ENCODE measurements at places on chromosomes 7 and 10.
A peak's percentile ranks its signal among the peaks of the same experiment; 100 is the strongest.

GRCh38 chr7:151205730-151206129 lies 4.6 kb downstream of the H2BK1 start:
- no peak for DNase-seq

DNA sequence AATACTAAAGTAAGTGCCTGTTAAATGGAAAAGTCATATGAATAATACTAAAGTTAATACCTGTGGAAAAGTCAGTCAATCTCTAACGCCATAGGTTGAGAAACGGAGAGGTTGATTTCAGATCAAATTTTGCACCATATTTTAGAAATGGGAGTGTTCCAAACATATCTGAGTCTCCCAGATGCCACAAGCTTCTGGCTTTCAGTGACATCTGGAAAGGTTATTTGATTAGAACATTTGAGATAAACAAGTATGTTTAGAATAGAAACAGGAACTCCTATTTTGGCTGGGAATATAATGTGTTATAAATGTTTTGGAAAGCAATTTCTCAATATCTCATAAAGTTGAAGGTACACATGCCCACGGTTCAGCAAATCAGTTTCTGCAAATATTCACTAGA lies 5.8 kb downstream of the MACC1 start:
- no peak for DNase-seq

DNA sequence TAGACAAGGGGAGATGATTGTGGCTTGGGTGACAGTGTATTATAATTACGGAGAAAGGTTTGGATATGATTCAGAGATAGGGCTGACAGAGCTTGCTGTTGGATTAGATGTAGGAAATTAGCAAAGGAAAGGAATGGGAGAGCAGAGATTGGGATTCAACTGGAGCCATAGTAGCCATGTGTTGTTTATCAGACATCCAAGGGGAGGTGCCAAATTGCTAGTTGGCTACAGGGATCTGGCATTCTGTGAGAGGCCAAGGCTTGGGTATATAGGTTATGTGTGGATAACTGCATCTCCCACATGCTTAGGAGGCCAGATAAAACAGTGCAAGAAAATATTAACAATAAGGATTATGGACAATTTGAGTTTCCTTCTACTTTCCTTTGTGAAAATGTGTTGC lies 34.9 kb downstream of the CSGALNACT2 start:
- no peak for DNase-seq

DNA sequence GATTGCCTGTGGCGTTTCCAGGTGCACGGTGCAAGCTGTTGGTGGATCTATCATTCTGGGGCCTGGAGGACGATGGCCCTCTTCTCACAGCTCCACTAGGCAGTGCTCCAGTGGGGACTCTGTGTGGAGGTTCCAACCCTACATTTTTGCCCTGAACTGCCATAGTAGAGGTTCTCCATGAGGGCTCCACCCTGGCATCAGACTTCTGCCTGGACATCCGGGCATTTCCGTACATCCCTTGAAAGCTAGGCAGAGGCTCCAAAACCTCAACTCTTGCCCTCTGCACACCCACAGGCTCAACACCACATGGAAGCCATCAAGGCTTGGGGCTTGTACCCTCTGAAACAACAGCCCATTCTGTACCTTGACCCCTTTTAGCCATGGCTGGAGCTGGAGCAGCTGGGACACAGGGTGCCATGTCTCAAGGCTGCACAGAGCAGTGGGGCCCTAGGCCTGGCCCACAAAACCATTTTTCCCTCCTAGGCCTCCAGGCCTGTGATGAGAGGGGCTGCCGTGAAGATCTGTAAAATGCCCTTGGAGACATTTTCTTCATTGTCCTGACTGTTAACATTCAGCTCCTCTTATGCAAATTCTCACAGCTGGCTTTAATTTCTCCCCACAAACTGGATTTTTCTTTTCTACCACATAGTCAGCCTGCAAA lies 10.0 kb upstream of the FGL2 start:
- peak; percentile 26 for DNase-seq

DNA sequence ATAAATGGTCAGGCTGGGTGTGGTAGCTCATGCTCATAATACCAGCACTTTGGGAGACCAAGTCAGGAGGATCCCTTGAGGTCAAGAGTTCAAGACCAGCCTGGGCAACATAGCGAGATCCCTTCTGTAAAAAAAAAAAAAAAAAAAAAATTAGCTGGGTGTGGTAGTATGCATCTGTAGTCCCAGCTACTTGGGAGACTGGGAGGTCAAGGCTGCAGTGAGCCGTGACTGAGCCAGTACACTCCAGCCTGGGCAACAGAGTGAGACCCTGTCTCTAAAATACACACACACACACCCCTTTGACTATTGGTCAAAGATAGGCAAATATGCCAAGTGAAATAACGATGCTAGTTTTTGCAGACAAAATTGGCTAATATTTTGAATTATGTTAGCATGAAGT lies 80.6 kb downstream of the IGF2BP3 start:
- no peak for DNase-seq

GRCh38 chr10:79385804-79386531 lies 38.7 kb downstream of the PPIF start:
- no peak for DNase-seq

DNA sequence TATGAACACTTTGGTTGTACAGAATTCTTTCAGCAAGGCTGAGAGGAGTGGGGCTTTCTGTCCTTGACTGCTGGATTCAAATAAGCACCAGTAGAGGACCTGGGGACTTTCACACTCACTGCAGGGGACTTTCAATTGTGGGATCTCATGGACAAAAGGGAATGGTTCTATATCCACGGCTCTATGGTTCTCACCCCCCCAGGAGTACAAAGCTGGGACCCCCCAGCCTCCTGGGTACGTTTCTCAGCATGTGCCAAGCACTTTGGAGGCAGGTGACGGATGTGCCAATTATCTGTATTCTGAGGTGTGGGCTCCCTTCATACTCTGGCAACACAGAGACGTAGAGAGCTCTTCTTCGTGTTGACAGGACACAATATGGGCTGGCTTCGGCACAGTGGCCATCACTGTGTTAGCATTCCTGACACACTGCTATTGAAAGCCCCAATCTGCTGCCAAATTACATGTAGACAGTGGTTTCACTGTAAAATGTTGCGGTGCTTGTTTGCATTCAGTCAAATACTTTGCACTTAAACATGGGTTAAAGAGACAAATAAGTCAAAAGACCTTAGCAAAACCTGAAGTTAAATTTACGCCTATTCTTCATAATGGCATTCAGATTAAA lies 92.7 kb upstream of the SAMD8 start:
- DNase-seq = no peak

GRCh38 chr10:13765641-13766341 lies 179.0 kb downstream of the PRPF18 start:
- DNase-seq = no peak

- DNase-seq = peak; percentile 67
Measured at GRCh38 chr7:133742709-133743538, 384.2 kb upstream of the LRGUK start.

DNA sequence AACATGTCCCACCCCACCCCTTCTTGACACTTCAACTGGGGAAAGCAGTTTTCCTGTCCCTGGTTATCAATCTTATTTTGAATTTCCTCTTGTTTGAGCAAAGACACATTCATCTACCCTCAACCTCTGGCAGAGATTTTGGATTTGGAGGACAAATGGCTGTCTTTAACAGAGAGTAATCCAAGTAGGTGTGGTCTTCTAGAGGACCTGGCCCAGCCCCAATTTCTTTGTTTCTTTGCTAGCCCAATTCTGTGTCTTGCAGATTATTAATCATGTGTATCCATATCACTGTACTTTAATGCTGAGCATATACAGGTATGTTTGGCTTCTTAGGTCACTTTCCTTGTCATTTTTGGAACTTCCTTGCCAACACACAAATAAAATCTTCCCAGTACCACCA lies 58.8 kb upstream of the ADCY1 start:
- DNase-seq = no peak

- DNase-seq = peak; percentile 65
Measured at GRCh38 chr10:61835069-61835945, 66.2 kb upstream of the ARID5B start.

GRCh38 chr7:151687523-151688235 lies 168.0 kb upstream of the RHEB start:
- DNase-seq = no peak

DNA sequence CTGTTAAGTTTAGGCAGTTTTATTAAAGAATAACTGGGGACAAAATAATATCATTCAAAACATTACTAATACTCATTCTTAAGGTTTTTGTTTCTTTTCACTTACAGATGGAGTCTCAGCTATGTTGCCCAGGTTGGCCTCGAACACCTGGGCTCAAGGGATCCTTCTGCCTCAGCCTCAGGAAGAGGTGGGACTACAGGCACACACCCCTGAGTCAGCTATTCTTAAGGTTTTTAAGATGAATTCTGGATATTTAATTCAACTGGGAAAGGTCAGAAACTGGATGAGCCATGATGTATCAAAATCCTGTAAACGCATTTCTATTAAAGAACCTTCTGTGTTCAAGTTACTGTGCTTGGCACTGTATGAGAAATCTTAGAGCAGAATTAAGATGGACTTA lies 3.5 kb downstream of the OAT start:
- no peak for DNase-seq

DNA sequence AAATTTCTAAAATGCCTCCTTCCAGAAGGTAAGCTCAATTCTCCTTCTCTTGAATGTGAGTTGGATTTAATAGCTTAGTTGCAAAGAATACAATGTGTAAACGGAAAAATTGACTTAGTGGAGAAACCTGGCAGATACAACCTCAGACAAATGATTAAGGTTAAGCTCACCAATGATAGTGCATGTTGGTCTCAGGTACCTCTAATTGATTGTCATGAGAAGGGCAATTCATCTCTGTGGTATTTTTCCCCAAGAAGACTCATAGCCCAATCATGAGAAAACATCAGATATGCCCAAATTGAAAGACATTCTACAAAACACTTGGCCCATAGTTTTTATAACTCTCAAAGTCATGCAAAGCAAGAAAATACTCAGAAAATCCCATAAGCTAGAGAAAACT lies 36.2 kb upstream of the TMEM106B start:
- DNase-seq = no peak

- no peak for DNase-seq
Measured at GRCh38 chr10:111748184-111748583, 435.4 kb downstream of the GPAM start.

DNA sequence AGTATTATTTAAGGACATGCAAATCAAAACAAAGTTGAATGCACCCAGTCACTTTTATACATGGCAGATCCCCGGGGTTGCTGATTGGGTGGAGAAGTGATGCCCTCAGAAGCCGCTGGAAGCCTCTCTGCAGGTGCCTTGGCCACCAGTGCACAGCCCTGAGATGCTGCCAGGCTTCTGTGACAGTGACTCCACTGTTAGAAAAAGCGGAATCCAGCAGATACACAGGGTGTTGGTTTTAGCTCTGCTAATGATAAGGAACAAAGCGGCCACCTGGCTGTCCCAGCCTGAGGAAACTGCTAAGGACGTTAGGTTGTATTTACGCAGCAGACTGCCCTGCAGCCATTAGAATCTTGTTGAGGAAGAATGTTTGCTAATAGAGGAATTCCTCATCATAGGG lies 47.5 kb downstream of the JAKMIP3 start:
- DNase-seq = no peak

- no peak for DNase-seq
Measured at GRCh38 chr10:130778166-130778545, 533.4 kb downstream of the TCERG1L start.

GRCh38 chr10:130179640-130180039 lies 43.4 kb downstream of the GLRX3 start:
- DNase-seq = peak; percentile 74

DNA sequence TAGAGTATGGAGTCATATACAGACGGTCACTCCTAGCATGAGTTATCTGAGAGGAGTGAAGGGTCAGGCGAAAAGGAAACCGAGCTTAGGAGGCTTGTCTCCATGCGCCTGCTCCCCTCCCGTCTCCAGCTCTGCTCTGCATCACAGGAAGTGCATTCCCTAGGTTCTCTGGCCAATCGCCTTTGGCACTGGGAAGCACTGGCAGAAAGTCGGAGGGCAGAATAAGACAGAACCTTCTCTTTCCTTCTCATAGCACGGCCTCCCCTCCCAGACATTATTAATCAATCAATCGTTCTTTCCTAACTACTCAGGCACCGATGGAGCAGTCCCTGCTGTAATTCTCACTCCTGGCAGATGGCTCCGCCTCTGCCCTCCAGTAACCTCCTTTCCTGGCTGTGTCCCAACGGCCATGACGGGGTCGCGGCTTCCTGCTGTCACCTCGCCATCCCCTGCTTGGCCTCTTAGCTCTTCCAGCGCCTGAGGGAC lies 177.1 kb downstream of the FRMD4A start:
- DNase-seq = no peak

DNA sequence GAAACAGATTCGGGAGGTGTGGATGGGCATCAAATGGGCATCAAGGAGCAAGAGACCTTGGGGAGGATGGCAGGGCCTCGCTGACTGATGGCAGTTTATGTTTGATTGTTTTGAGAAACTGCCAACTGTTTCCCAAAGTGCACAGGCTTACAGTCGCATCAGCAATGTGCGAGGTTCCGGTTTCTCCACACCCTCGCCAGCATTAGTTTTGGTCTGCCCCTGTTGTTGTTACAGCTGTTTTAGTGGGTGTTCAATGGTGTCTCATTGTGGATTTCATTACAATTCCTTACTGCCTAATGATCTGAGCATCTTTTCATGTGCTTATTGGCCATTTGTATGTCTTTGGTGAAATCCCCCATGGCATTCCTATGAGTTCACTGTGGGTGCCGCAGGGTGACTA lies 24.4 kb downstream of the AKR1E2 start:
- DNase-seq = no peak

- DNase-seq = peak; percentile 80
Measured at GRCh38 chr10:68897336-68897741, 3.8 kb upstream of the DDX50 start.

DNA sequence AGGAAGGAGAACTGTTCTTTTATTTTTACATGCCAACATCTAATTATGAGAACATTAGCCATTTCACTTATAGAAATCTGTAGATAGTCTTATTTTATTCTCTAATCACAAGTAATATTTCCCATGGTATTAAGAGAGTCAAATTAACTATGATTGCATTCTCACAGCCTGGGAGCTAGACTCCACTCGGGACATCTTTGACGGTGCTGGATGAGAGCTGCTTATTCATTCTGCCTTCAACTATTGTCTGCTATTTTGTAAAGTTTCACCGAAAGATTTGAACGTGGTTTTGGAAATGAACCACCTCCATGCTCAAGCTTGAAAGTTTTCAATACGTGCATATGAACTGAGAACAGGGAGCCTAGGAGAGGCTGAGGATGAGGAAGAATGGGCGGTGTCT lies 264.3 kb upstream of the KLF6 start:
- DNase-seq = no peak
